Activated CD8-positive, alpha-beta T cell treated with anti-CD3 and anti-CD28 coated beads for 36 hours (primary cell): ENCODE measurements at places on chromosomes 4 and X. TPM values are rescaled to one million over a fixed set of nuclear protein-coding genes. Genes with fewer than 3 reads are reported as not detected.

Gene CLTRN
- total RNA-seq = 0.38 TPM

Gene DKK2
- total RNA-seq = not detected

- no peak for DNase-seq
These were observed 100.3 kb downstream of the TENM3 start for GRCh38 chr4:182343453-182343852.

- DNase-seq = no peak
These were observed 1.1 kb upstream of the RASSF6 start for GRCh38 chr4:73621357-73621756.

GRCh38 chr4:138113819-138114400, 128.2 kb downstream of the SLC7A11 start:
- no peak for DNase-seq

DNA sequence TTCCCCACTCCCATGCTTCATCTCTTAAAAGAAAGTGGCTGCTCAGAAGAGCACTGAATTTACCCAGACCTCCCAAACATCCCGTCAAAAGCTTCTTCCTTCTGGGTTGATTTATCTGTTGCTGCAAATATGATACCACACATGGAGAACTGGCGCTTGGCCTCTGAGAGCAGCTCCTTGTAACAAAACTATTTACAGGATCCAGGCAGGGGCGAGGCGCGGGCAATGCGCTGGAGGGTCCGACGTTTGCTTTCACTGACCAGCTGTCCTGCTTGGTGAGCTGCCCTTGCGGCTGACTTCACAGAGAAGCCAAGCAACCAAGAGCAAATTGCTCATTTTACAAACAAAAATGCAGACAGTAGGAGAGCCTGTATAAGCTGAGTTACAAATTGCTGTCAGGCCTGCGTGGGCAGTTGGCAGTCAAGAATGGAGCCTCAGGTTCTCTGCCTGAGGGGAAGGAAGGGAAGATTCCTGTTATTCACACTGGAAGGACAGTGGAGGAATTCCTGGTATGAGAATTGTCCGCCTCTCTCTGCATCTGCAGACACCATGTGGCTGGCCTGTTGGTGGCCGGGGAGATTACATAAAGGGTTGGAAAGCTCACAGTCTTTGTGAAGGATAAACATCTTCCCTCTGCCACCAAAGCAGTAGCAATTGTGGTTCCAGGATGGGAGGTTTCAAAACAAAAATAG, 192.2 kb upstream of the LEF1 start:
- no peak for DNase-seq

- no peak for DNase-seq
These were observed 696.3 kb upstream of the AGA start for GRCh38 chr4:178138491-178138890.

GRCh38 chr4:723751-724530, 18.3 kb downstream of the PCGF3 start:
- no peak for DNase-seq

Gene TMEM35A
- total RNA-seq = not detected

DNA sequence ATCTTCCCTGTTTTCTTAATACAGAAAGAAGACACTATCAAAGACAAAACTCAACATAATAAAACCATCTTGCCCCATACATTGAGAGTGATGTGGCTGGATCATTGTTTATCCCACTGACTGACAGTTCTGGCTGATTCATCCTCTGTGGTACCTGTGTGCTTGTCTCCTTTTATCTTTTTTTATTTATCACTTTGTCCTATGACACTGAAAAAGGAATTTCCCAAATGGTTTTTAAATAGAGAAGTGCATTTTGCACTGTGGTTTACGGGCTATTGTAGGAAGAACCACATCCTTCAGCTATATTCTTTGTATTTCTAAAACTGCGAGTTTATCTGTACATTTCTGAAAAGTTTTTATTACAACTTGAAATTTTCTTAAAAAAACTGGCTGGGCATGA, 15.0 kb downstream of the TTC29 start:
- no peak for DNase-seq

DNA sequence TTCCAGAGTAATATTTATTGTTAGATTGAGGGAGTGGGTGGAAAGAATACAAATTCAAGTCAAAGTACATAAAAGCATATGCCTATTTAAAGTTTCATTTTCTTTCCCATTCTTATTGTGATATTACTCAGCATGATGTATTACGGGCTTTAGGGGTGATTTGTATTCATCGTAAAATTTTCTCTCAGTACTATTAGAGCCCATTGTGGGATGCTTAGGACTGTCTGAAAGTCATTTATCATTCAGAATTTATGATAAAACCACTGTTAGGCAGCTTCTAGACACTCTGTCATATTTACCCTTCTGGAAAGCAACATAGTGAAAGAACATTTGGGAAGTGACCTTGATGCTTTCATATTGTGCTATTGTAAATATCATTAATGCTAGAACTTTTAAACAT, 45.9 kb downstream of the AGA start:
- no peak for DNase-seq

Gene KLKB1
- not detected for total RNA-seq

GRCh38 chrX:126718440-126718839, 101.1 kb upstream of the PRR32 start:
- no peak for DNase-seq

DNA sequence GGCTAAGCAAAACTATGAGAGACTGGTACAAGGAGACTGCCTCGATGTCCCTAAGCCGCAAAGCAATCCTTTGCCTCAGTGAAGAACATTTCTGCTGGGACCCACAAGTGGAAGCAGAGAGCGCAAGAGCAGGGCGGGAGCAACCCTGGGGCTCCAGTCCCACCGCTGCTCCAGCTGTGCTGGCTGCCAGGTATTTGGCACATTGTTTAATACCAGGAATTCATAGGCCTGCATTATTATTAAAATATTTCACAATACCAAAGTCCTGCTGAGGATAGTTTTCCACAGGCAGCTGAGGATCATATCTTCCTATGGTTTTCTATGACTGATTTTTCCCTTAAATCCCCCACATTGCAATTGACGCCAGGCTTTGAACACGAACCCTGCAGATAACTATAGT, 163.5 kb upstream of the TLL1 start:
- DNase-seq = no peak

Gene REST
- total RNA-seq = 41.2 TPM

Gene F11
- total RNA-seq = not detected

GRCh38 chr4:113675731-113676697, 85.5 kb downstream of the CAMK2D start:
- DNase-seq = no peak

Gene PCYT1B
- 0.04 TPM for total RNA-seq

DNA sequence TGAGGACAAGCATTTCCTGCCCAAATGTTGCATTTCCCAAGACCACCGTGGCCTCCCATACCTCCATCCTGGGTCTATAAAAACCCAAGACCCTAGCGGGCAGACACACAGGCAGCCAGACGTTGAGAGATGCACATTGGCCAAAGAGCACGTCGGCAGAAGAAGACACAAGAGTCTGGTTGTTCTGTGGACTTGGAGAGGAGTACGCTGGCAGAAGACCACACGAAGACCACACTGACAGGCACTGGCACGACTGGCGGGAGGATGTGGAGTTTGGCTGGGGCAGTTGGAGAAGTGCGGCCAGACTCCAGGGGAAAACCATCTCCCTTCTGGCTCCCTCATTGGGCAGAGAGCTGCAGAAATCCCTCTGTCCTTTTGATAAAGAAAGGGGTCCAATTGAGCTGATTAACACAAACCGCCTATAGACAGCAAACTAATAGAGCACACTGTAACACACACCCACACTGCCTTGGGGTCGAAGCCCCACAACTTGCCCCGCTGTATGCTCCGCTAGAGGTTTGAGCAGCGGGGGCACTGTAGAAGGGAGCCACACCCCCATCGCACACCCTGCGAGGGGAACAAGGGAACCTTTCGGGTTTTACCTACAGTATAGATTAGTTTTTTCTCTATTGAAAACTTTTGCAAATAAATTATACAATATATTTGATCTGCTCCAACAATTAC, 376.7 kb upstream of the KLHL4 start:
- DNase-seq = no peak

Gene TCEAL7
- total RNA-seq = not detected

DNA sequence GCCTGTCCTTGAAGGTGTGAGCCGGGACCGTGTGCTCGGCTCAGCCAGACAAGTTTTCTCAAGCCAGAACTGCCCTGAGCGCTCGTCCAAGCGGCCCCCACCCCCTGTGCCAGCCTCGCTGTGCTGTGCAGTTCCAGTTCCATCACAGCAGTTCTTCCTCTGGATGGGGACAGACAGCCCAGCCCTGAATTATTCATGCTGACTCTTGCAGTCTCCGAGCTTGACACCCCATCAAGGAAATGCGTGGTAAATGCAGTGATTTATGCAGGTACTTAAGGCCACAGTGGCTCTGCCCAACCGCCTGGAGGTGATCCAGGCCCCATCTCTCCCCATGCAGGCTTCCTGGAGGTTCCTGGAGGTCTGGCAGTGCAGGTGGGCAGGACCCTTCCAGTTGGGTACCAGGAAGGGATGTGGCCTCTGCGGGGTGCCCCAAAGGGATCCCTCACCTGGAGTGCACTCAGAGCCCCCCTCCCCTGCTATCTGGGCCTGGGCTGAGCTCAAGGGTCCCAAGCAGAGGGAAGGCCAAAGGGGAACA, 44.8 kb upstream of the HMX1 start:
- DNase-seq = no peak

- no peak for DNase-seq
These were observed 8.9 kb upstream of the HTRA3 start for GRCh38 chr4:8260656-8261111.

DNA sequence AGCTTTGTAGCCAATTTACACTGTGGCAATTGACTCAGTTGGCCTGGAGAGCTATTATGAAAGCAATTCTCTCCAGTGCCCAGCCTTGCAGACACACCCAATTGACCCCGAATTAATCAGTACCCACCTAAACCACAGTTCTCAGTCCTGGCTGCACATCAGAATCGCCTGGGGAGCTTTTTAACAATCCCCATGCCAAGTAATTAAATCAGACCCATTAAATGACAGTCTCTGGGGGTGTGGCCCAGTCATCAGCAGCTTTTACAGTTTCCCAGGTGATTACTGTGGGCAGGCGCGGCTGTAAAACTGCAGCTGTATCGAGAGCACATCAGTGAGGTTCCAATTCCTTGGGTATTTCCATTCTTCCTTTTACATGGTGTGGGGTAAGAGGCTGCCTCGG, 460.9 kb upstream of the FAT1 start:
- no peak for DNase-seq

DNA sequence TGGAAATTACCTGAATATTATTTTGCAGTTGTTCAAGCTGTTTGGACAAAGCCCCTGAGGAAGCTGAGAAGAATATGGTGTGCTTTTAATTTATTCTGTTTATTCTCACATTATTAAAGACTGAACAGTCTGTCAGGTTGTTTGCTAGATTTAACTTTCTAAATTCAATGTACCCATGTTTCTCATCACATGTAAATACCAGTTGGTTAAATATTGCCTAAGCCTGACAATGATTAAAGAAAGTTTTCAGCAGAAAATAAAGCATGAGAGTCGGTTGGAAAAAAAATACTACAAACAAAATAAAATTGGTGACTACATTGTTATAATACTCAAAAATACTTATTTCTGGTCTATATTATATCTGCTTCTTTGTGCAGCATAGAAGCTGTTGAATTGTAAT, 1974.7 kb downstream of the ARAP2 start:
- DNase-seq = no peak

DNA sequence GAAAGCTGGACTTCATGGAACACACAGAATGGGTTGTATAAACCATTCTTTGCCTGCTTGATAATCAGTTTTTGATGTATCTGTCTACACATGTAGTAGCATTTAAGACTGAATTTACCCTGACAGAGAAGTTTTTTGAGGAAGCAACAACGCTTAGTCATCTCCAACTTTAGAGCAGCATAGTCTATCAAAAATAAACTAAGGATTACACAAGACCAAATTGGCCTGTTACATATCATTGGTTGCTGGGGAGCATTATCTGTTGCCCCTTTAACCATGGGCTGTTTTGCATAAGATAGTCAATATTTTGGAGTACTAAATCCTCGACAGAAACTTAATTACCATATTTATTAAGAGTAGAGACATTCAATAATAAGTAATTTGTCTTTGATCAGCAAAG, 347.4 kb downstream of the FAM47B start:
- DNase-seq = no peak

Gene RNF150
- total RNA-seq = 0.09 TPM

Gene SGCB
- 7.6 TPM for total RNA-seq

DNA sequence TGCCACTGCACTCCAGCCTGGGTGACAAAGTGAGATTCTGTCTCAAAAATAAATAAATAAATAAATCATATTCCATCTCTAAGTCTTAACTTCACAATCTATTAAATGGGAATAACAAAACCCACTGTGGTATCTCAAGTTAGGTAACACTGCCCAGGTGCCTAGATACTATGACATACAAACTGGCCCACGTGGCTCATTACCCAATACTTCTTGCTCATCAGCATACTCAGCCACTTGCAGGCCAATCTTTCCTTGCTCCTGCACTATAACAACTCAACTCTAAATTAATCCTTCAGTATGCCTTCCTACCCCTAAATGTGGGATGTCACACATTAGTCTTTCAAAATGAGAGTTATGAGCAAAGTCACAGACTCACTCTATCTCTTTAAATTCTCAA, 230.1 kb downstream of the OPHN1 start:
- DNase-seq = no peak

Gene SUPT20HL2
- total RNA-seq = not detected

Gene GLA
- total RNA-seq = 38.8 TPM

- no peak for DNase-seq
These were observed 348.7 kb downstream of the BMPR1B start for GRCh38 chr4:95106408-95106928.

Gene PPAT
- total RNA-seq = 44.1 TPM

Gene TRAPPC11
- total RNA-seq = 28.5 TPM

DNA sequence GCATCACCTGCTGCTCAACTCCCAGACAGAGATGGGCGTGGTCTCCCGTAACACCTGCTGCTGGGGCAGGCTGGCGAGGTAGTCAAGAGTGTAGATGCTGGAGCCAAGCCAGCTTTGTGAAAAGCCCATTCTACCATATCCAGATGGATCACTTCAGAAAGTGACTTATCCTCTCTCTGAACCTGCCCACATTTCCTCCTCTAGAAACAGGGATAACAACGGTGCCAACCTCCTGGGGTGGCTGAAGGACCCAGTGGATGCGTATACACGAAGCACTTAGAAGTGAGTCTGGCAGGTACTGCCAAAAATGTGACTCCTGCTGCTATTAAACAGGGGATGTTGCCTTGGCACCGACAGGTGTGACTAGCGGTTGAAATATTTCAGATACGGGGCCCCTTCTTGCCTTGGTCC, 95.8 kb downstream of the SORBS2 start:
- no peak for DNase-seq
